ENCODE measurements at places on chromosomes 13 and 19.

DNA sequence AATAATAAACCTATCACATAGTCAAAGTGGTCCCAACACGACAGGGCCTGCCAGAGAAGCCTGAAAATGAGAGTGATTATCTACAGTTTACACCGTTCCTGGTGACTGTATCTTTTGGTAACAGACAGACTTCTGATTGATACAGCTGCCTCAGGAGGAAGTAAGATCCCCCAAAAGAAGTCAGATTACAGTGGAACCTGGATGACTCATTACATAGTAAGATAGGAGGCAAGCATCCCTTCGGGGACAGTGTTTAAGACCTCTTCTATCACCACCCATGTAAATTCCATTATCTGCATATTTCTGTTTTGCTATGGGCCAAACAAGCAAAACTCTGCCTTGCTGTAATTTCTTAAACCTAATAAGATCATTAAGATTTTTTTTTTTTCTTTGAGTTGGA, 44.0 kb upstream of the FLT1 start:
- DNase-seq = no peak

DNA sequence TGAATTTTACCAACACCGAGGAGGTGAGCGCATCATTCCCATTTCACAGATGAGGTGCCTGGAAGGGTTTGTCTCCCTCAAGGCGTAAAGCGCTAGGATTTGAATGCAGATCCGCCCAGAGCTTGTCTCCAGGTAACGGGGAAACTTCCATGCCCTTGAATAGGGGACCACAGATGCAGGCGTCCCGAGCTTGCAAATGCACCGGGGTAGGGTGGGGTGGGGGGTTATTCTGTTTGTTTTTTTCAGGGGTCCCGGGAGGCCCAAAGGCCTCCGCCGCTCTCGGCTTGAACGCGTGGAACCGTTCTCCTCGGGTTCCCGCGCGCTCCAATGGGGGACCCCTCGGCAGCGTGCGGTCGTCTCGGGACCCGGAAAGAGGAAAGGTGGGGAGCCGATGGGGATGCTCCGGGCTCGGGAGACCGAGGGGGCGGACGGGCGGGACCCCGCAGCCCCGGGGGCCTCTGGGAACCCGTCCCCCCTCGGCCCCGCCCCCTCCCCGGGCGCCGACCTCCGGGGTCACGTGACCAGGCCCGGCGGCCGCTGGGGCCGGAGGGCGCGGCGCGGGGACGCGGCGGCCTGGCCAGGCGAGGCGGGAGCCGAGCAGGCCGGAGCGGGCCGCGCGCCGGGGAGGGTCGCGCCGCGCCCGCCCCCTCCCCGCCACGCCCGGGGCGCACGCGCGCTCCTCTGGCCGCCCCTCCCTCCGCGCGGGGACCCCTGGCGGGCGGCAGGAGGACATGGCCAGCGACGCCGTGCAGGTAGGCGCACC, at the start of gene PKN1:
Gene PKN1 (plus strand): TSS at position 516 of the 763 bp plus-strand sequence. CDS start 216 bp downstream, at position 732.
- no peak for DNase-seq

DNA sequence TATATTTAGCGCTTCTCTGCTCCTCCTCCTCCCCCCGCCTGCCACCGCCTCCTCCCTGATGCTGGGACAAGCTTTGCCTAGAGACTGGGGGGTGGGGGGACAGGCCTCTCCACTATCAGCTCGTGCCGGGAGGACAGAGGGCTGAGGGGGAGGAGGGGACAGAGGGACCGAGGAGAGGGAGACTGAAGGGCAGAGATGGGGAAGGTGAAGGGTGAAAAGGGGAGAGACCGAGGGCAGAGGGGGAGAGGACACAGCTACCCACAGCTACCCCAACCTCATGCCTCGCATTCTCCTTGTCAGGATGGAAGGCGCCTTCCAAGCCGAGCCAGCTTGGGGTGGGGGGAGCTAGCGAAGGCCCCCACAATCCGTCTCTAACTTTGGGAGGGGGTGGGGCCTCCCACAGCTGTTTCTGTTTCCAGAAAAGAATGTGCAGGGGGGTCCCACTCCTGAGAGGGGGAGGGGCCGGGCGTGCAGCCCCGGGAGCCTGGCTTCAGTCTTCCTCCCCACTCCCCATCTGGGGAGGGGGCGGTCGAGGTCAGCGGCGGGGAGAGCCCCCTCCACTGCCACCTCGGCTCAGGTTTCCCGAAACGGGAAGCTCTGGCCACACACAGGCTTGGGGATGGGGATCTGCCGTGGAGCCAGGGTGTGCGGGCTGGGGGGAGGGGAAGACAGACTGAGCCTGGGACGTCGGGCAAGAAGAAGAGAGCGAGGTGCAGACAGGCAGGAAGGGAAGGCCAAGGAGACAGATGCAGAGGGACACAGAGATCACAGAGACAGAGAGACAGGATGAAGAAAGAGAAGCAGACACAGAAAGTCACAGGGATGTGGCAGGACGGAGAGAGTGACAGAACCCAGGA, 1.6 kb downstream of the DACT3 start:
- DNase-seq = no peak

DNA sequence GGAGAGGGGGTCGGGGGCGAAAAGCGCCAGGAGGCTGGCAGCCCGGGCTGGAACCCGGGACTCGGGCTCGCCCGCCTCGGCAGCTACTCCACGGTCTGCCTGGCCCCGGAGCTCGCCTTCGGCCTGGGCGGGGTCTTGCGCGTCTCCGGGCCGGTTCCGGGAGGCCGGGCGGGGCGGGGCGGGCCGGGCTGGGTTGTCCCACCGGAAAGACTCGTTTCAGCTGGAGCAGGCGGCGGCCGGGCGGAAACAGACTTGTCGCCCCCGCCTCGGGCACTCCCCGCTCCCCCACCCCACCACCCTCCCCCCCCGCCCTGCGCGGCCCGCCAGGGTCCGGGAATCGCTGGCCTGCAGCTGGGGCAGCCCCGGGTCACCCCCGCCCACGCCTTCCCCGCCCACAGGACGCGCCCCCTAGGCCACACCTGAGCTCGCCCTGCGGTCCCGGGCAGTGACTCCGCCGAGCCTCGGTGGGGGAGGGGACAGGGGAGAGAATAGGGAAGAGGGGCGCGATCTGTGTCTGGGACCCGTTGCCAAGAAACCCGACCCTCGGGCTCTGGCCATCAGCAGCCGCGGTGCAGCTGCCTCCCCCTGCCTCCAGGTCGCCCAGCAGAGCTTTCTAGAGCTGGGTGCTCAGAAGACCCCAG, 109.4 kb downstream of the KCTD15 start:
- no peak for DNase-seq

GRCh38 chr13:26051657-26052311, at the start of gene SHISA2:
SHISA2 (minus strand) TSS chr13:26052016; CDS start chr13:26050975, 1,041 bp downstream.
- no peak for DNase-seq

DNA sequence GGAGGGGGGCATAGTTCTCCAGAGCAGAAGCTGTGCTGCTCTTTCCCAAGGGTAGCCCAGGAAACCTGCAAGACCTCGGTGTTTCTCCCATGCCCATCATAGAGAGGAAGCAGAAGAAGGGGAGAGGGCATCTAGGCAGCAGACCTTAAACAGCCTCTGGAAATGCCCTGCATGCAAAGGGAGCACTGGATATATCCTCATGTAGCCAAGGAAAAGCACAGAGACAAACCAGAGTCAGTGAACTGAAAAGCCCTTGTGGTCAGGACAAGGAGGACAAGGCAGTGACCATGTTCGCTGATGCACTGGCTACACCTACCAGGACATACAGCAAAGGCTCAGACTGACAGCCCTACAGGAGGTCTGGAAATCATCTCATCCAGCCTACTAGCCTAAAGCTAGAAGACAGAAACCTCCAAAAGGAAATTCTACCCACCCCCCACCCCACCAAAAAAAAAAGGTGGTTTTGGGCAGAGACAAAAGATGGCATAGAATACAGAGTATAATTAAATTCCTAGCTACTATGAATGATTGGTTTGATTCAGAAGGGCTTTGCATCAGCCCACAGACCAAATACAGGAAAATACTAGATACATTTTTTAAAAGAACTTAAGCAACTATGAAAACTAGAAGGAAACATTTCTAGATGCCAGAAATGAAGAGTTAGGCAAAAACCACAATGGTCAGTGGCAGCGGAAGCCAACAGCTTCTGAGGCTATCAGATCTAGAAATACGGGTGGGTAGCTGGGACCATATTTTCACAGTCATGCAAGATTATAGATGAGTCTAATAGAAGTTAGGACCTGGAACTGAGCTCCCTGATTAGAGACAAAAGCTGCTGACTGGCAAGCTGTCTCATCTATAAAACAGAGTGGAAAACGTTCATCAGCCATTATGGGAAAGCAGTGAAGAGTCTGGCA, 4.4 kb upstream of the TBC1D4 start:
- DNase-seq = no peak

DNA sequence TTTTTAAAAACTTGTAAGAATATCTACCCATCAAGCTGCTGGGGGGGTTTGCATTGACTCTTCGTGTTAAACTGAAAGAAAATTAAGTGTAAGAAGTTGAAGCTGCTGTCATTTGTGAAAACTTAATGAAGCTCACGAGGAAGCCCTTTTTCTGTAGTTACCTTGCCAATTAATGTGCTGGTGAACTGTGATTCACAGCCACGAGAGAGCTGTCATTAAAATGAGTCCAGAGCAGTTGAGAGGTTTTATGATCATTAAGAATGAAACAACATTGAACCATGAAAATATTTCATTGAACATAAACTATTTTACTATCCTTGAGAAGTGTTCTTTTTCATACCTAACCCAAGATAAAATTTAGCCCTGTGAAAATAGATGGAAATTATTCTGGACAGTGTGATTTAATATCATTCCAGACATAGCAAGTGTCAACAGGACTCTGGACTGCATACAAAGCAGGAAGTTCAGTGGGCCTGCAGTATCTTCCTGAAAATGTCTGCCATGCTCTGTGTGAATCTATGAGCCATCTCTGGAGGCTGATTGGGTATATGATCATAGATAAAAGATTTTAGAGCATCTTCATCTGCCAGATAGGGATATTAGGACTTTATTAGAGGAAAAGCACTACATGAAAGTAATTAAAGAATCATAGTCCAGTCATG, 53.8 kb downstream of the DPY19L3 start:
- no peak for DNase-seq

DNA sequence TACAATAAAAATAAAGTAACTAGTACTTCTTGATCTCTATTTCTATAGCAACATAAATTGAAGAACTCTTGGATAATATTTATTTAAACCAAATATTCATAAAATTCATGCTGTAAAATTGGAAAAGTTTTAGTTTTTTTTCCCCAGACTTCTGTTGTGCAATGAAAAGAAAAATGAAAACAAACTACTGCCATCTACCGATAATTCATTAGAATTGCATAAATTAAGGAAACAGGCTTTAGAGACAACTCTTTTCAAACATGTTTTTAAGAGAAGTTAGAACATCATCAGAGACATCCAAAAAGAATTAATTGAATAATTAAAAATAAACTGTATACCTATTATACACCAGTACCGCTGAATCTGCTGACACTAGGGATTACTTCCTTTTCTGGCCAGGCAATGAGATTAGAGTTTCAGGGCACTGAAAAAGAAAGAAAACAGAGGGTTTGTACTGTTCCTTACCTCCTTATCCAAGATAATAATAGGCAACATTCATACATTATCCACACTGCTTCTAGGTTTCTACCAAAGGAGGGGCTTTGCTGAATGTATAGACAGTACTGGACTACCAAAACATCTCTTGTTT, 4.9 kb downstream of the CCDC122 start:
- no peak for DNase-seq

- no peak for DNase-seq
These were observed 104.6 kb downstream of the COL4A2 start for GRCh38 chr13:110411688-110412059.

DNA sequence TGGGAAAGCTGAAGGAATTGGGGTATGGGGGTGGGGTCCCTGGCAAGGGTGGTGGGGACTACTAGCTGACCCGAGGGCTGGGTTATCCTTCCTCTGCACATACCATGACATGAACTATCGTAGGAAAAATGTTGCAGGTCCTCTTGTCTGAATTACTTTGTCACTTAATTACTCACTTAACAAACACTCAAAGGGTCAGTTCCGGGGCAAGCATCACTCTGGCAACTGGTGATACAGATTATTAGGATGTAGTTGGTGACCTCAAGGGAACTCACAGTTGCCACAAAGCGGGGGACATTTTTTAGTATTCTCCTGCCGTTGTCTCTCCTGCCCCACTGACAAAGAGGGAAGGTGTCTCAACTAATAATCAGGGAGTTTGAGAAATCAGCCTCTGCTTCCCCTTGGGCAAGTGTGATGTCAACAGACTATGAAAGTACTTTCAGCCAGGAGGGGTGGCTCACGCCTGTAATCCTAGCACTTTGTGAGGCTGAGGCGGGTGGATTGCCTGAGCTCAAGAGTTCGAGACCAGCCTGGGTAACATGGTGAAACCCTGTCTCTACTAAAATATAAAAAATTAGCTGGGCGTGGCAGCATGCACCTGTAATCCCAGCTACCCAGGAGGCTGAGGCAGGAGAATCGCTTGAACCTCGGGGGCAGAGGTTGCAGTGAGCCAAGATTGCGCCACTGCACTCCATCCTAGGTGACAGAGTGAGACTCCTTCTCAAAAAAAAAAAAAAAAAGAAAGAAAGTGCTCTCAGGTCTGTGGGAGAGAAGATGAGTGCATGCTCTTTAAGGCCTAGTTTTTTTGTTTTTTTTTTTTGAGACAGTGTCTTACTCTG, 10.3 kb downstream of the DNAJB1 start:
- no peak for DNase-seq

DNA sequence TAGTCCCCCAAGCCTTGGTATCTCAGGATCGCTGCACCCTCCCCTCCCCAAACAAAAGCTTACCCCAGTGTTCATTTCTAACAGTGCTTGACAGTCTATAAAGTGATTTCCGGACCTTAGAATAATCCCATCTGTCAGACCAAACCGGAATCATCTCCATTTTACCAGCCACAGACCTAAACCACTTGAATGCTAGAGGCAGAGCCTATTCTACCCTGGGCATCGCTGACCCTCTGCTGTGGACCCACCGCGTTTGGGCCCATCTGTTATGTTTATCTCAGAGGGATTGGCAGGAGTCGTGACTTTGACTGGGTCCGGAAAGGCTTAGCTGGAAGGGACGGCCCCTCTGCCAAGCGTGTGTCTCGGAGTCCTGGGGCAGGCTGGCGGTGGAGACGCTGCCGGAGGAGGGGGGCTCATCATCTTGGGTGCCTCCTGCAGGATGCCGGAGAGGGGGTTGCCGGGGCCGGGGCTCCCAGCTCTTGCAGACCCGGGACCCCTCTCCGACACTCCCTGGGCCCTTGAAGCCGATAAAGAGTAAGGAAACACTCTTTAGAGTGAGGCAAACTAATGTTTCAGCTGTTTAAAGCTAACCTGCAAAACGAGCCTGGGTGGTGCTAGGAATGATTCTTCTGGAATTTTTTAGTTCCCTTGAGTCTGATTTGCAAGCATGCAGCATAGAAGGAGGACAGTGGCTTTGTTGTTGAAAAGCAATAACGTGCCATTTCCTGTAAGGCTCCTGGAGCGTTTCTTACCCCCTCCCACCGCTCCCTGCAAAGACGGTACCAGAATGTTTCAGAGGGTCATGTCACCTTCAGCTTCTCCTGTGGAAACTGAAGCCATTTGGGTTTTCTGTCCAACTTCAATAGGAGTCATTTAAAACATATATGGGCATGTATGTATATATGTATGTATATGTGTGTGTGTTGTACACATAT, 1.3 kb downstream of the SLC25A42 start:
- DNase-seq = no peak
